ENCODE measurements at places on chromosomes 1 and 21.

DNA sequence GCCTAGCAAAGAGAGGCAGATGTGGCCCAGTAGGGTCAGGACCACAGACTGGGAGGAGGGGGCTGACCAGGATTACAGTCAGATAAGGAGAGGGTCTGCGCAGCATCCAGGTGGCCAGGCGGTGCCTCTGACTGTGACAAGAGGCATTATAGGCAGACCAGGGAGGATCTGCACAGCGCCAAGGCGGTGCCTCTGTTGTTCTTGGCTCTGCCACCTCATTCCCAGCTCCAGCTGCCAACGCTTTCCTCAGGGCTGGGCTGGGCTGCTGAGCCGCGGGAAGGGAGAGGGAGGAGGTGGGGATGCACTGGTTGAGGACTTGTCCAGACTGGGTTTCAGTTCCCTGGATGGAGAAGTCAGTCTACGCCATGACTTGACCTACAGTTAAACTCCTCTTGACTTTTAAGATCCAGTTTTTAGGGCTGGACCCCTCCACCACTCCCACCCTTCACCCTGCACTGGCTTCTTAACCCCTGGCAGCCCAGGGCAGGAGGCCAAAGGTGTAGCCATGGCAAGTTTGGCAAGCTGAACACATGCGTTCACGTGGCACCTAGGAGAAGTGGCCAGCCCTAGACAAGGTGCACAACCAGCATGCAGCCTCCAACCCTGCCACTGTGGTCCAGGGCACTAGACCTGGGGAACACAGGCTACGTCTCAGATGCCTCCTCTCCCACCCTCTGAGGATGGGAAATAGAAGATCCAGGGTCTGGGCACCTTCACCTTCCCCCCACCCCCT is 4.5 kb upstream of the CRABP2 start:
- DNase-seq, result peak; percentile 87

- DNase-seq, result no peak
These were observed 27.5 kb downstream of the LRRC71 start for GRCh38 chr1:156947818-156948525.

DNA sequence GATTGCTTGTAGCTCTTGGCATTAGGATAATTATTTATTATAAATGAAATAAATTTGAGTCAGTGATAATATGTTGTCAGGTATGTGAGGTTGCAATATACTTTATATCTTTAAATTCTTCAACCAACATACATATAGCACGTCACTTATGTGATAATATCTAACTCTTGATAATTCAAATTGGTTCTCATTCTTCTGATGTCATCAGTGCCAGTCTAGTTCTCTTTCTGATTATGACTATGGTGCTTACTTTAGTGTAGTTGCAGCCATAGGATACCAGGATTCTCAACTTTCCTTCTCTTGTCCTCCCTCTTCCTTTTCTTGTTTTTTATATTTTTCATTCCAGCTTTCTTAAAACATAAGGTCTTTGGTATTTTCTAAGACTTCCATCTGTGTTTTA is 34.8 kb upstream of the ATP6V1G3 start:
- DNase-seq, result no peak

- no peak for DNase-seq
These were observed 19.0 kb upstream of the JUN start for GRCh38 chr1:58802640-58803399.

All from WERI-Rb-1 (cell line).